ENCODE measurements at places on chromosomes 5 and 9.

GRCh38 chr5:68047035-68047434, 168.5 kb upstream of the PIK3R1 start:
- no peak for DNase-seq

DNA sequence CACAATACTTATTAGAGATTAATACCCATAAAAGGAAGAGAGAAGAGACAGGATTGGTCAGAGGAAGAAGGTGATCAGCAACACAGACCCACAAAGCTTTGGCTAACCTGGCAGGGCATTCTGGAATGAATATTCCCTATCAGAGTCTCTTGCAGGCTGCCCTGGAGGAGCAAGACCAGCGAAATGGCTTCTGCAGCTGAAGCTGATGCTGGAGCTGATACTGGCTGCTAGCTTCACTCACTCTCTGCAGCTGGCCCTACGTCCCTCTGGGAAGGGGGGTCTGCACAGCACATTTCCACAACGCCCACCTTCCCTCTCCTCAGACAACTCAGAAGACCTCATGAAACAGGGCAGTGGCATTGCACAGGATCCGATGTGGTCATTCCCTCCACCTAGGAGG, 169.9 kb upstream of the EFNA5 start:
- no peak for DNase-seq

DNA sequence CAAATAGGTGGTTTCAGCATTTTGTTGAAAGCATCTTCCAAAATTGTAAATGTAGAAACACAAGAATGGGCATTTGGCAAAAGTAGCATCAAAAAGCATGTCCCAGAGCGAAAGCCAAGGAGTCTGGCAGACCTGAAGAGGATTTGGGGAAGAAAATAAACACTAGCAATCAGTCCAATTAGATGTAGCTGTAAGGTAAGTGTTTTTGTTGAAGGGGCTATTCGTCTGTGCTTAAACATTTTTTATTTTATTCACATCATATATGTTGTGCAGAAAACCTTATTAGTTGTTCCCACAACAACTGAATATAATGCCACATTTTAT, 954.1 kb upstream of the COX7C start:
- DNase-seq, result no peak

- DNase-seq, result no peak
Observed at GRCh38 chr5:160903551-160903950, 51.5 kb upstream of the ATP10B start.

DNA sequence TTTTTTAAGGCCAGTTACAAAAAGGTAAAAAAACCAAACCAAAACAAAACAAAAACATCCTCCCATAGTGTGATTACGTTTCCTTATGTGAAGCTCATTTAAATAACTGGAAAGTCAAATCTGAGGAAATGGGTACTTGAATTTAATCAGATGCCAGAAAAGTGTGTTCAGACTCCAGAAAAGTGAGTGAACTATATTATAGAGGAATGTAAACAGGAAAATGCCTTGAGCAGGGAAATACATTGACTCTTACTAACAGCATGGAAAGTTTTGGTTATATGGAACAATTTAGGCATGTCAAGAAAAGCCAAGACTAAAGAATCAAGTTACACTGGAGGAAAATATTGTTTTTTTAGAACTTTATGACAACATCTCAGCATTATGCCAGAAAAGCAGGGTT, 37.8 kb upstream of the RNF20 start:
- no peak for DNase-seq

- DNase-seq, result no peak
Observed at GRCh38 chr9:38082446-38083287, 13.6 kb upstream of the SHB start.

All from CD4-positive, alpha-beta T cell treated with Interleukin-6 at 100 ng/mL for 8 hours (primary cell).